K562 (cell line): ENCODE measurements at places on chromosomes 6 and 20. TPM values are rescaled to one million over a fixed set of nuclear protein-coding genes. Genes with fewer than 3 reads are reported as not detected.
A peak's percentile ranks its signal among the peaks of the same experiment; 100 is the strongest.

DNA sequence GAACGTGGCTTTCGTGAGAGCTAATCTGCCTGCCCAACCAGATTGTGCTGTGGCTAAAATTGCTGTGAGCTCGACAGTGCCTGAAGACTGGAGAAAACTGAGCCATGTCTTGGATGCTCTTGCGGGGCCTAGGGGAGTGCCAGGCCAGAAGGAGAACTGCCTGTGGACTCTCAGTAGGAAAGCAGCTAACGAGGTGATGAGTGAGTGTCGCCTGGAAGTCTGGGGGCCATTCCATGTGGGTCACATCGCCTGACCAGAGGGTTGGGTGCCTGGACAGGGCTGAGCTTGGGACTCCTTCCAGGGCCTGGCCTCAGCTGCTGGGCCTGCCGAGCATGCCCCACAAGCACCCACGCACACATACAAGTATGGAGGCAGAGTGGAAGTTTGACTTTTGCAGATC, 166.5 kb downstream of the VEGFA start:
- H3K36me3 ChIP-seq: no peaks in the 10 kb centered on the region
- H3K27me3 ChIP-seq: no peaks in the 10 kb centered on the region
- H3K4me3 ChIP-seq: no peak overlapping the region
- DNase-seq: no peak
- peaks cover 53% of the 10 kb centered on the region for H3K4me1 ChIP-seq
- peak overlapping the region; percentile 32; the same call in 1 of the 3 replicates for H3K27ac ChIP-seq

Gene IPCEF1
- total RNA-seq: 0.02 and 0.18 TPM in 2 replicates

Gene NEURL2
- 1.2 and 1.9 TPM in 2 replicates for total RNA-seq

DNA sequence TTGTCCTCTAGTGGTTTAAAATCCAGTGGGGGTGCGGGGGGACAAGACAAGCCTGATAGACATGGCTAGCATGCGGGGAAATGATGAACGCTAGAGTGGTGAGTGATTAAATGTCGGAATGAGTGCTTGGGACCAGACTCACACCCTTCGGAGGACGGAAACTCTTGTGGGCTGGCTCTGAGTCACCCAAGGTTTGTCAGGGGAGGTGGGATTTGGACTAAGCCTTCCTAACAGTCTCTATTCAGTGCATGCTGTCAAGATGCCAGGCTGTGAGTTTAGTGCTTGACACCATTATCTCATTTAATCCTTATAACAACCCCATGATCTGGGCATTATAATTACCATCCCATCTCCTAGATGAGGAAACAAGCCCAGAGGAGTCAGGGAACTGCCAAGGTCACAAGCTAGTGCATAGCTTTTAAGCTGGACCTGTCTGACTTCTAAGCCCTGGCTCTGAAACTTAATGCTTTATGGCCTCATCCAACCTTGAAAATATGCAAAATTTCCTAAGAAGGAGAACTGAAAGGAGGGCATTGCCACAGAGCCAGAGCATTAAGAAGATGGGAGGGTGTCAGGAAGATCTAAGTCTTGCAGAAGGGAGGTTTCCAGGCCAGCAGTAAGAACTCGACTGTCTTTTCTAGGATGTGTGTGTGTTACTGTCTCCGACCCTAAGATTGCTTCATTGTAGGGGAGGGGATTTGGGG, 168.7 kb upstream of the LRFN2 start:
- no peak overlapping the region for H3K27ac ChIP-seq
- H3K36me3 ChIP-seq: no peaks in the 10 kb centered on the region
- peaks cover 35% of the 10 kb centered on the region for H3K27me3 ChIP-seq
- H3K4me3 ChIP-seq: no peak overlapping the region
- no peak for DNase-seq

DNA sequence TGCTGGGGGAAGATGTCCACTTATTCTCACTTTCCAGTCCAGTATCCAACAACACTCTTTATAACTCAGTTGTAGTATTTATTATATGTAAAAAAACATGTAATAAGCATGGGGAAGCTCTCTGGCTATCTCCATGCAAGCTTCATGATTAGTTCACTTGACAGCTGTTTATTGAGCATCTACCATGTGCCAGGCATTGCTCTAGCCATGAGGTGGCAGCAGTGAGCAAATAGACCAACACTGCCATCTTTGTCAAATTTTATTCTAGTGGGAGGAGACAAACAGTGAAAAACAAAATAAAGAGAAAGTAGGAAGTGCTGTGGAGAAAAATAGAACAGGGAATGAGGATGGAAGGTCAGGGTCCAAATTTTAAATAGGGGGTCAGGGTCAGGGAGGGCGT, 131.8 kb downstream of the CFAP61 start:
- no peak overlapping the region for H3K4me3 ChIP-seq
- no peaks in the 10 kb centered on the region for H3K36me3 ChIP-seq
- no peak overlapping the region for H3K27ac ChIP-seq

GRCh38 chr20:2379511-2380229, 1.0 kb upstream of the TGM6 start:
- peaks cover 23% of the 10 kb centered on the region for H3K27me3 ChIP-seq
- no peak overlapping the region for H3K27ac ChIP-seq
- no peak for DNase-seq
- H3K4me1 ChIP-seq: no peaks in the 10 kb centered on the region
- H3K36me3 ChIP-seq: no peaks in the 10 kb centered on the region

Gene PNLDC1
- not detected in 2 replicates for total RNA-seq

DNA sequence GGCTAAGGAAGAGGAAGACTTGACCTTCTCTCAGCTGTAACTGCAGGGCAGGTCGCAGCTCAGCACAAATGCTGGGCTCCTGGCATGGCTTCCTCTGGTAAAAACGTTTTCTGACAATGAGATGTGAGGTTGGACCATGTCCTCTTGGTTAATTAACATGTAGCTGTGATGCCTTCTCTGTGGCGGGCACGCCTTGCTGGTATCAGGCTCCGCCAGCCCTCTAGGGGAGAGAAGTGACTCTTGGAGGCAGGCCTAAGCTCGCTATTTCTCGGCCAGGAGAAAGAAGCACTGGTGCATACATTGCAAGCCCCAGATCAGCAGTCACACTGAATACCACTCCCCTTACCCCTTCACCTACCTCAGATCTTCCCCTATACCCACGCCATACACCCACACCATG, 65.0 kb downstream of the QRSL1 start:
- no peaks in the 10 kb centered on the region for H3K36me3 ChIP-seq
- H3K27ac ChIP-seq: no peak overlapping the region
- no peaks in the 10 kb centered on the region for H3K4me1 ChIP-seq
- DNase-seq: no peak

Gene CCDC170
- not detected in 2 replicates for total RNA-seq

Gene C20orf204
- total RNA-seq: 0.67 and 1.1 TPM in 2 replicates

- no peak for DNase-seq
- H3K27me3 ChIP-seq: peaks cover 28% of the 10 kb centered on the region
- H3K4me3 ChIP-seq: no peak overlapping the region
- H3K4me1 ChIP-seq: 0 out of 2 replicates have a peak, but pooled peaks cover 2% of the 10 kb centered on the region
- no peak overlapping the region for H3K27ac ChIP-seq
Observed at GRCh38 chr6:138250513-138251247, 32.4 kb upstream of the PBOV1 start.

DNA sequence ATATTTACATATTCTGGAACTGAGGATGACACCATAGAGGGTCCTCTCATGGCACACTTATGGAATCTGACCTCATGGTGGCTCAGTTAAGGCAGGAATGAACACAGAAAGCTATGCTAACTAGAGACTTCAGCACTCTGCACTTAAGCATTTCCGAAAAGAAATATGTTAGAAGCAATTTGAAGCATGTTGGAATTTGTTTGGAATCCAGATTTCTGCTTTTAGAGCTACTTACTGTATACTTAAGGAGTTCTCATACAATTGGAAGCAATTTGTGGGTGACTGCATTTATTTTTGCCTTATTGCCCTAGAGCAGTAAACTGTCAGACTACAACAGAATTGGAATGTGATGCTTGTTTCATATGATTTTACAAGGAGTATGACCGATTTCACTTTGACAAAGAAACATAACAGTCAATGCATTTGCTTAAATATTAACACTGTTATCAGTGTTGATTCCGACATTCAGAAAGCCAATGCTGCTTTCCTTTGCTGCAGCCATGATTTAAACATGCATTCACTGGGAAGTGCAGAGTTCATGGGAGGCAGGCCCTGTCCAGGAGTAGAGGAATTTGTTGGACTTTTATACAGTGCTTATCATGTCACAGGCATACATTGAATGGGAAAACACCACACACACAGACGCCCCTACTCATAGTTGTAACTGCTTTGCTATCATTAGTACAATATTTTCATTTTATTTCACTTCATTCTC, 244.4 kb downstream of the SAMD5 start:
- no peak overlapping the region for H3K27ac ChIP-seq
- DNase-seq: no peak
- H3K36me3 ChIP-seq: no peaks in the 10 kb centered on the region
- no peak overlapping the region for H3K4me3 ChIP-seq

- no peak overlapping the region for H3K4me3 ChIP-seq
- H3K27me3 ChIP-seq: no peaks in the 10 kb centered on the region
- peak overlapping the region; percentile 24; the same call in 2 of the 3 replicates for H3K27ac ChIP-seq
- DNase-seq: no peak
Observed at GRCh38 chr6:35370124-35370741, 27.9 kb downstream of the PPARD start.

DNA sequence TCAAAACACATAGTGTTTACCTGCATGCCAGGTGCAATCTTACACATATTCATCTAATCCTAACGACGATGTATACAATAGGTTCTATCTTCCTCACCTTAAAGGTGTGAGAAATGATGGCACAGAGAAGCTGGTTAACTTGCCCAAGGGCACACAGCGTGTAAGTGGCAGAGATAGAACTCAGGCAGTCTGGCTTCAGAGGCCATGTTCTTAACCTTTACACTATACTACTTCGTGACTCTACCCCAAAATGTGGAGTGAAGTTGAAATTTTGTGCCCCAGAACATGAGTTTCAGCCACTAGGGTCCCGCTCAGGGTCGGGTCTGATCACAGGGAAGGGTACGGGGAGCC, 584 bp downstream of the VPS52 start:
- H3K27ac ChIP-seq: peak overlapping the region; percentile 98
- peak overlapping the region; percentile 93 for H3K4me3 ChIP-seq
- DNase-seq: no peak
- H3K27me3 ChIP-seq: no peaks in the 10 kb centered on the region; the same call in 2 of the 3 replicates
- peaks cover 6% of the 10 kb centered on the region for H3K4me1 ChIP-seq
- H3K36me3 ChIP-seq: peaks cover 82% of the 10 kb centered on the region

- no peak overlapping the region for H3K4me3 ChIP-seq
- DNase-seq: peak; percentile 80
- H3K27ac ChIP-seq: no peak overlapping the region
- H3K27me3 ChIP-seq: peaks cover 34% of the 10 kb centered on the region
Observed at GRCh38 chr6:32933661-32934085, 7.2 kb downstream of the HLA-DMB start.

GRCh38 chr6:46751658-46752057, 4.9 kb downstream of the ANKRD66 start:
- DNase-seq: no peak
- H3K4me1 ChIP-seq: no peaks in the 10 kb centered on the region
- H3K4me3 ChIP-seq: no peak overlapping the region

- H3K27ac ChIP-seq: no peak overlapping the region
- H3K36me3 ChIP-seq: peaks cover 20% of the 10 kb centered on the region; the same call in 2 of the 3 replicates
- no peak for DNase-seq
- H3K27me3 ChIP-seq: no peaks in the 10 kb centered on the region
- H3K4me1 ChIP-seq: peaks cover 39% of the 10 kb centered on the region
Observed at GRCh38 chr6:32112431-32112980, 3.4 kb upstream of the TNXB start.

Gene PRELID3B
- 99.5 and 105 TPM in 2 replicates for total RNA-seq

DNA sequence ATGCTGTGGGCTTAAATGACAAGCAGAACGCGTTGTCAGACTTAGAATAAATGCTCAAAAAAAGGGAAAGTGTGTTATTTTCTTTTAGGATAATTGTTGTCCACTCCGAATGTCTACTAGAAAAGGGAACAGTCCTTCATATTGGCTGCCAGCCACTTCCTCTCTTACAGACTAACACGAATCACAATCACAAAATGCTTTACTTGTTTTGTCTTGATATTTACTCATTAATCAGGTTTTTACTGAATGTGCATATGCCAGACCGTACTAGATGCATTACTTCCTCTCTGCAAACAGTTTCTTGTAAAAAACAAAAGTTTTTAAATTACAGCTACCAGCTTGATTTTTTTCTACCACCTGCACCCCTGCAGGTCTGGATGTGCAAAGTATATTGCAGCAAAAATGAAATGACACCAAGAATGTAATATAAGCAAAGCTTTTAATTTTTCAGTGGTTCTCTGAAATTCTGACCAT, 821 bp downstream of the DHX35 start:
- H3K4me3 ChIP-seq: peak overlapping the region; percentile 92
- no peak for DNase-seq
- peak overlapping the region; percentile 93 for H3K27ac ChIP-seq
- H3K4me1 ChIP-seq: peaks cover 14% of the 10 kb centered on the region

- no peaks in the 10 kb centered on the region for H3K36me3 ChIP-seq
- H3K27me3 ChIP-seq: no peaks in the 10 kb centered on the region; the same call in 2 of the 3 replicates
- no peak for DNase-seq
Observed at GRCh38 chr6:165701564-165702354, 38.7 kb upstream of the PDE10A start.

Gene GLP1R
- not detected in 2 replicates for total RNA-seq

Gene RGS17
- not detected in 2 replicates for total RNA-seq

- no peaks in the 10 kb centered on the region for H3K36me3 ChIP-seq
- H3K4me1 ChIP-seq: peaks cover 43% of the 10 kb centered on the region
- no peaks in the 10 kb centered on the region for H3K27me3 ChIP-seq
- H3K27ac ChIP-seq: no peak overlapping the region
- no peak for DNase-seq
- no peak overlapping the region for H3K4me3 ChIP-seq
Observed at GRCh38 chr20:23115822-23116221, 29.7 kb upstream of the CD93 start.

GRCh38 chr6:157148391-157149323, 174.7 kb downstream of the TMEM242 start:
- no peak overlapping the region for H3K4me3 ChIP-seq
- H3K27me3 ChIP-seq: no peaks in the 10 kb centered on the region
- no peak for DNase-seq

Gene DYNLT2
- total RNA-seq: 3.7 and 4.6 TPM in 2 replicates

GRCh38 chr6:150866147-150866990, 867 bp downstream of the MTHFD1L start:
- no peaks in the 10 kb centered on the region for H3K27me3 ChIP-seq
- peak overlapping the region; percentile 99 for H3K4me3 ChIP-seq
- H3K4me1 ChIP-seq: peaks cover 22% of the 10 kb centered on the region
- DNase-seq: peak; percentile 92
- peaks cover 19% of the 10 kb centered on the region; the same call in 2 of the 3 replicates for H3K36me3 ChIP-seq

GRCh38 chr20:62137478-62138203, 5.6 kb downstream of the PSMA7 start:
- H3K36me3 ChIP-seq: peaks cover 95% of the 10 kb centered on the region
- no peaks in the 10 kb centered on the region for H3K27me3 ChIP-seq
- DNase-seq: no peak
